CD4-positive, alpha-beta memory T cell (primary cell): ENCODE measurements at places on chromosomes 7 and 10.

DNA sequence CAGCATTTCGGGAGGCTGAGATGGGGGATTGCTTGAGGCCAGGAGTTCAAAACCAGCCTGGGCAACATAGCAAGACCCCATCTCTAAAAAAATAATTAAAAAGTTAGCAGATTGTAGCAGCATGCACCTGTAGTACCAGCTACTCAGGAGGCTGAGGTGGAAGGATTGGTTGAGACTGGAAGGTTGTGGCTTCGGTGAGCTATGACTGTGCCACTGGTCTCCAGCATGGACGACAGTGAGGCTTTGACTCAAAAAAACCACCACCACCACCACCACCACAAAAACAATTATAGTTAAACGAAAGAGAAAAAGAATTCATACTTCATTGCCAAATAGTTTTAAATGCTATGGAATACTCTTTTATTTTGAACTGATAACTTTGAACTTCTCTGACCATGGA lies 63.4 kb downstream of the VTI1A start:
- H3K4me3 ChIP-seq = no peak overlapping the region
- H3K27me3 ChIP-seq = no peaks in the 10 kb centered on the region
- no peaks in the 10 kb centered on the region for H3K4me1 ChIP-seq
- no peak overlapping the region for H3K27ac ChIP-seq
- no peak for DNase-seq
- no peaks in the 10 kb centered on the region for H3K36me3 ChIP-seq

DNA sequence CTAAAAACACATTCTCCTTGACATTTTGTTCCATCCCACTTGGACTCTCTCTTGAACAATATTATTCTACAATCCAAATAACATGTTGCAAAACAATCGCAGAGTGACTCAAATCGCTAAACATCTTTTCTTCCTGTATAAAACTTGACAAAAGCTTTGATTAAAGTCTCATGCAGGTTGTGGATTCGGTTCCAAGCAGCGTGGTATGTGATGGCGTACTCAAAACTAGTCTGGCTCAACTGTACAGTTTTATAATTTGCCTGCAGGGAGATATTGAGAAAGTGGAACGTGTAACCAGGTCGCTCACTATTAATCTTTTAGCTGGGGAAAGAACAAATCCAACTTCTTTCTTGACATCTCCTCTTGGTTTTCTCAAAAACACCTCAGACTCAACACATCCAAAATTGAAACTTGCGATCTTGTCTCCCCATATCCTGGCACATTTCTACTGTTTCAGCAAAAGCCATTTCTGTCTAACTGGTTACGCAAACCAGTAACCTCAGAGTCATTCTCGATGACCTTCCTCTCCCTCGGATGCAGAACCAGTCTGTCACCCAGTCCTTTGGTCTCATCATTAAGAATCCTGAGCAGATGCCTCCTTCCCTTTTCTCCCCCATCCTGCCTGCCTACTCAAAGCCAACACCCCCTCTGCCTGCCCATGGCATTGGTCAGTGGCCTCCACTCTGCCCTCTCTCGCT lies 100.1 kb downstream of the CACNB2 start:
- H3K4me3 ChIP-seq = no peak overlapping the region
- no peaks in the 10 kb centered on the region for H3K36me3 ChIP-seq
- no peaks in the 10 kb centered on the region for H3K4me1 ChIP-seq
- H3K27ac ChIP-seq = no peak overlapping the region
- no peaks in the 10 kb centered on the region for H3K27me3 ChIP-seq
- DNase-seq = no peak

DNA sequence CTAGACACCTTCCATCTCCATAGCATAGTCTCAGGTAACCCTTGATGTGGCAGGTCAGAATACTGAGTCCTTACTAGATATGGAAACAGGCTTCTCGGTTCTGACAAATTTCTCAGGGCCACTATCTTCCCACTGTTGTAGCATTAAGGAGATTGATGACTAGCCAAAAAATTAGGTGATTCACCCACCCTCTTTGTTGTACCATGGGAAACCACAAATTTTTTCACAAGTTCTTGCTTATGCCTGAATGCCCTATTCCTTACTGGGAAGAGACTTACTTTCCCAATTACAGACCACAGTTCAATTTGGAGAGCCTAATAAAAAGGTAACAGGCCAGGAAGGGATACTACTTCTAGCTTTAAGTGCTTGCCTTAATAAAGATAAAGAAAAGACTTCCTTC lies 948.8 kb downstream of the GRM8 start:
- no peak overlapping the region for H3K27ac ChIP-seq
- no peaks in the 10 kb centered on the region for H3K27me3 ChIP-seq
- DNase-seq = no peak

GRCh38 chr7:70704831-70705346 lies 427.1 kb upstream of the GALNT17 start:
- H3K27me3 ChIP-seq = no peaks in the 10 kb centered on the region
- peaks cover 11% of the 10 kb centered on the region for H3K4me1 ChIP-seq
- no peak for DNase-seq
- no peaks in the 10 kb centered on the region for H3K36me3 ChIP-seq
- H3K4me3 ChIP-seq = no peak overlapping the region
- H3K27ac ChIP-seq = no peak overlapping the region

- no peaks in the 10 kb centered on the region for H3K27me3 ChIP-seq
- DNase-seq = no peak
- no peak overlapping the region for H3K4me3 ChIP-seq
- peaks cover 7% of the 10 kb centered on the region for H3K36me3 ChIP-seq
- H3K27ac ChIP-seq = no peak overlapping the region
Observed at GRCh38 chr7:2971914-2972834, 71.5 kb downstream of the CARD11 start.
